ENCODE measurements at places on chromosomes 6 and 20.

DNA sequence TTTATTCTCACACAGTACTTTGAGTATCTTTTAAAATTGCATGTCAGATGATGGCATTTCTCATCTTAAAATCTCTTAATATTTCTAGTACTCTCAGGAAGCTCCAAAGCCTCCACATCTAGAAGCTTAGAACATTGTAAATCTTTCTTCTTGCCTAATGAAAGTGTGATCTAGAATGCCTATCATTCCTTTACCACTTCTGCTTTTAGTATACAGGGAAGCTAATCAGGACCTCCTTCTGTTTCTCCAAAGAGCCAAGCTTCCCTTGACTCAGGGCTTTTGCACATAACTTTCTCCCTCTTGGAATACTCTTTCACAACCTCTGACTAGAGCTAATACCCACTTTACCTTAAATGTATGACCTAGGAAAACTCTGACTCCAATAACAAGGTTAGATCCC is 7.5 kb upstream of the ELOVL4 start:
- no peak for DNase-seq

GRCh38 chr6:112475083-112475482 is 128.0 kb downstream of the RFPL4B start:
- no peak for DNase-seq

DNA sequence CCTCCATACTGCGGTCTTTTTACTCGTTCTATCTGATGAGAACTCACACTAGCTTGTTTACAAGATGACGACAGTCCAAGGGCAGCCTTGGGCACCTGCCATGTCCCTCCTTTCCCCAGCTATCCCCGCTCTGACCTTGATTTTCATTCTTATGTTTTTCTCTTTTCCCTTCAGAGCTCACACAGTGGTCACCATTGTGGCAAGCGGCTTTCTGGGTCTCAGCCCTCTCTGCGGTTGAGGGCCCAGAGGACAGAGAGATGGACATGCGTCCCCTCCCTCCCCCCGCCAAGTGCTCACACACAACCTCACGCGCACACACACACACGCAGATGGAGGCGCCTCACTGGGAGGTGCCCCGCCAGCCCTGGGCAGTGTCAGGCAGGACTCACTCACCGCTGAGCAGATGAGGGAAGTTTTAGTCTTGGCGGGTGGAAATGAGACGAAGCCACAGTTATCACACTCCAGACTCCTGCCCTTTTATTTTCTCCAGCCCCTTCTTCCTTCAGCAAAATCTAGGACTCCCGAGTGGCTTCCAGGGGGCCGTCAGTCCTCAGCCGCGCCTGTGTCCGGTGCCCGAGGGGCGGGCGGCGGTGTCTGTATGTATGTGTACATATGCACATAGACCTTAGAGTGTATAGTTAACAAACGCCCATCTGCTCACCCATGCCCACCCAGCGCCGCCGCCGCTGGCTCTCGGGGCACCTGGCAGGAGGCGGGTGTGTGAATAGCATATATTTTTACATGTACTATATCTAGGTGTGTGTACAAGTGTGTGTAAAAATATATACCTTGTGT is 13.8 kb upstream of the MYL9 start:
- no peak for DNase-seq

- DNase-seq: no peak
Measured at GRCh38 chr20:59580146-59580946, 24.0 kb upstream of the PHACTR3 start.

DNA sequence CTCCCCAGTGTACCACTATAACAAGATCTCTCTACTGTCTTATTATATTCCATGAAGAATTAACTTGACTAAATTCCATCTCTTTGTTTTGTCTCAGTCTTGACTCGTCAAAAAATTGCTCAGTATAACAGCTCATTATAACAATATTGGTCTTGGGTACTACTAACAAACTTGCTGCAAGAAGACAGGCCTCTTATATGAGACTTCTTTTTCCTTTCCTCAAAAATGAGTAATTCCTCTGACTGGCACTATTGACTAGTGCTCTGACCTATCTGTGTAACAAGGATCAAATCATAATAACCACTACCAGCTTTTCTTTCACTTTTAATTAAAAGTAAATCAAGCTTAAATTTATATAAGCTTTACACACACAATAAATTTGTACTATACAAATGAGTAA is 91.3 kb upstream of the THEMIS start:
- DNase-seq: no peak

GRCh38 chr6:170162011-170162774 is 128.7 kb downstream of the DLL1 start:
- DNase-seq: no peak

GRCh38 chr6:149440735-149441671 is 40.9 kb downstream of the SUMO4 start:
- no peak for DNase-seq

- DNase-seq: peak; percentile 43
Measured at GRCh38 chr6:72522735-72523141, 99.1 kb upstream of the KCNQ5 start.

GRCh38 chr6:99875068-99875467 is 119.0 kb downstream of the MCHR2 start:
- DNase-seq: no peak

- DNase-seq: no peak
Measured at GRCh38 chr20:12090920-12091319, 173.2 kb downstream of the BTBD3 start.

DNA sequence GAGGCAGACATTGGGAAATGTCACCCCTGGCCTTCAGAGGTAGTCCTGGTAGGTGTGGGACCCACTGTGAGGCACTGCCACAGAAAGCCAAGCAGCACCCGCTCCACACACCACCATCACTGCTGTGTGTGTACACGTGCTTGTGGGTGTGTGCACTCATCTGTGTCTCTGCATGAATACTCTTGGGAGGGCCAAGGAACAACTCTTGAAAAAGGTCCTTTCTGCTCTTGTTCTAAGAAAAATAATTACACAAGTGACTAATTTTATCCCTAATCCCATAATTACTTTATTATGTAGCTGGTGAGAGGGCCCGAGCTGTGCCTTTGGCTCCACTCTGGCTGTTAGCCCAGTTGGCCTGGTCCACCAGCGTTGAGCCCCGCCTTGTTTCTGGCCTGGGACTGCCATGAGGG is 21.7 kb upstream of the EPB41L1 start:
- DNase-seq: no peak

GRCh38 chr6:113881478-113881980 is 24.4 kb downstream of the MARCKS start:
- no peak for DNase-seq

GRCh38 chr6:22142856-22143255 is 154.0 kb downstream of the PRL start:
- DNase-seq: no peak

GRCh38 chr6:151196555-151196954 is 43.2 kb upstream of the AKAP12 start:
- DNase-seq: no peak

DNA sequence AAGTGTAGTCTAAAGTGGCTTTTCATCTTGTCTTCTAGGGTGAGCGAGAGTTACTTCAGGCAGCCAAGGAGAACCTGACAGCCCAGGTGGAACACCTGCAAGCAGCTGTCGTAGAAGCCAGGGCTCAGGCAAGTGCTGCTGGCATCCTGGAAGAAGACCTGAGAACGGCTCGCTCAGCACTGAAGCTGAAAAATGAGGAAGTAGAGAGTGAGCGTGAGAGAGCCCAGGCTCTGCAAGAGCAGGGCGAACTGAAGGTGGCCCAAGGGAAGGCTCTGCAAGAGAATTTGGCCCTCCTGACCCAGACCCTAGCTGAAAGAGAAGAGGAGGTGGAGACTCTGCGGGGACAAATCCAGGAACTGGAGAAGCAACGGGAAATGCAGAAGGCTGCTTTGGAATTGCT is 27.1 kb downstream of the C20orf173 start:
- no peak for DNase-seq

GRCh38 chr20:59165396-59165795 is 1.8 kb downstream of the ZNF831 start:
- no peak for DNase-seq

- no peak for DNase-seq
Measured at GRCh38 chr20:25269057-25269832, 21.4 kb downstream of the PYGB start.

- DNase-seq: no peak
Measured at GRCh38 chr6:35483062-35483461, 13.8 kb downstream of the TEAD3 start.

GRCh38 chr6:6332811-6333244 is 12.4 kb upstream of the F13A1 start:
- DNase-seq: no peak

- DNase-seq: no peak
Measured at GRCh38 chr6:101931766-101932165, 538.3 kb downstream of the GRIK2 start.

DNA sequence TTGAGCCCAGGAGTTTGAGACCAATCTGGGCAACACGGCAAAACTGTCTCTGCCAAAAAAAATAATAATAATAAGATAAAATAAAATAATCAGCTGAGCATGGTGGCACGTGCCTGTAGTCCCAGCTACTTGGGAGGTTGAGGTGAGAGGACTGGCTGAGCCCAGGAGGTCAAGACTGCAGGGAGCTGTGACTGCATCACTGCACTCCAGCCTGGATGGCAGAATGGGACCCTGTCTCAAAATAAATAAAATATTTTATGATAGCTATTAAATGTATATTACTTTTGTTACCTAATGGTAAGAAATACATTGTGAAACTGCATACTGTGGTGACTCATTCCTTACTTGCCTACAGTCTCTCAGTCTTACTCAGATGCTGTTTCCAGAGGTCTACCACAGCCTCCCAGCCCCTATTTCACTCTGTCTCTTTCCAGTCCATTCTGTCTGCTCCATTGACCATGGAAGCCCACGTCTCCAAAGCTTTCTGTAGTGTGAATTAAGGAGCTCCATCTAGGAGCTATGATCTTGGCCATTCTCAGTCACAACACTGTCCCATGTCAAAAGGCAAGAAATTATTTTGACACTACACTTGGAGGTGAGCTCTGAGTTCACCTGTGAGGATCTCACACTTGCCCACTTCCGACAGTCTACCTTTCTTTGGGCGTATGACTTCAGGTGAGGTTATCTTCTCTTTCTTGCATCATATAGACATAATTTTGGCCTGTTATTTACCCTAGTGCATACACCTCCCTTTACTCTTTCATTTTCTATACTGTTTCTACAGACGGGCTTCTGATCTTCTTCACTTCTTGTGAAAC is 22.4 kb upstream of the SNX9 start:
- no peak for DNase-seq

DNA sequence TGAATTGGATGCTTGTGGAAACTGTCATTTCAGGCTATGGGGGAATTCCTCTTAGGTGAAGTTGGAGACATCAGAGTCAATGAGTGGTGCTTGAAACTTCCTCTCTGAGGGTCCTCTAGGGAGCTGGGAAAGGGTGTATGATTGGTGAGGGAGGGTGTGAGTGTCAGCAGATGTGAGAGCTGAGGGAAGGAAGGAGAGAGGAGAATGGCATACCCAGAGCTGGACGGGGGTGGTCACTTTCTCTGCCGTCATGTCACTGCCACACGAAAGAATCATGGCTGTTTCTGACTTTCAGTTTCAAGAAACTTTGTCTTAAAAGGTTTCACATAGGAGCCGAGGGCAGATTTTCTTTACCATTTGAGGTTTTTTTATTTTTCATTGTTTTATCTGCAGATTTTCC is 50.3 kb downstream of the DEK start:
- DNase-seq: no peak

DNA sequence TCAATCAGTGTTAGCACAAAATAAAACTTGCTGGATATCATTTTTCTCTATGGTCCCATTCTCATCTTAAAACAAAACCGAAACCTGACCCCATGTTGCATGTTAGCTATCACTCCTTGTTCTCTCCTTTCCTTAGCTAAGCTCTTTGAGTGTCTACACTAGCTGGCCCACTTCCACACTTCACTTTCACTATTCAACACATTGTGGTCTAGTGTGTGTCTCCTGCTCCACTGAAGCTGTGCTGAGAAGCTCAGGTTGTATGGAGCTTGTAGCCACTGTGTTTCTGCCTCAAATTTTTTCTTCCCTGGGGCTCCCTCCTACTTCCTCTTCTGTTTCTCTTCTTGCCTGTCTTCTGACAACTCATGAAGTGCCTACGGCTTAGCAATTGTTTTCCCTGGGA is 223.0 kb downstream of the NKAIN2 start:
- DNase-seq: no peak

DNA sequence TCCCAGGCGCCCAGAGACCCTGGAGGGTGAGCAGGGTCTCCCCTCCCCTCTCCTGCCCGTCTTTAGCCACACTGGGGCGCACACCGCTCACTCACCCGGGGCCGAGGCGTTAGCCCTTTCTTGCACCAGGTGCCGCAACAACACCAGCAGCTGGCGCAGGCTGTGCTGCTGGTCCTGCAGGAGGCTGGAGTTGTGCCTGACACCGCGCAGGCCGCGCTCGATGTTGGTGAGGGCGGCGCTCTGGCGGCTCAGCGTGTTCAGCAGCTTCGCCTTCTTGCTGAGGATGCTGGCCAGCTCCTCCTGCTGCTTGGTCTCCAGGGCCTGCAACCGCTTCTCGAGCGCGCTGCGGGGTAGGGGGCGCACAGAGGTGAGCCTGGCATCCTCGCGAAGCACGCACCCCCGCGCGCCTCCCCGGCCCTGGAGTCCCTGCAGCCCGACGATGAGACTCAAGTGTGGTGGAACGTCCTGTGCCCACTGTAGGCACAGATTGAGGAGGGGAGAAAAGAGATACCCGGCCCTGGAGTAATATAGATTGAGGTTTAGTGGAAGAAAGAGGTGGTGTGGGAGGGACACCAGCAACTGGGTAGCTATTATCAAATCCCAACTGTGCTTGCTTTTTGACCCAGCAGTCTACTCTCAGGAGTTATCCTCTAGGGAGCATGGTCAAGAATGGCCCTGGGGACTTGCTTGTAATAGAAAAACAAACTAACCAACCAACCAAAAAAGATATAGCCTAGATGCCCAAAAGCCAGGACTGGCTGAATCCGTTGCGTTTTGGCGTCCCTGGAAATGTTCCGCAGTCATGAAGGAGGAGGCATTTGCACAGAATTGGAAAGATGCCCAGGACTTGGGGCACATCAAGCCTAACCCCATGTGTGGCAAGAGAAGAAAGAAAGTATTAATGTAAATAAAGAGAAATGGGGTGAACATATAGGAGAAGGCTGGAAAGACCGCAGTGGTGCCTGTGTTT is 30.9 kb downstream of the ANGPT4 start:
- peak; percentile 77 for DNase-seq

- no peak for DNase-seq
Measured at GRCh38 chr20:38214256-38215193, 46.0 kb downstream of the KIAA1755 start.

DNA sequence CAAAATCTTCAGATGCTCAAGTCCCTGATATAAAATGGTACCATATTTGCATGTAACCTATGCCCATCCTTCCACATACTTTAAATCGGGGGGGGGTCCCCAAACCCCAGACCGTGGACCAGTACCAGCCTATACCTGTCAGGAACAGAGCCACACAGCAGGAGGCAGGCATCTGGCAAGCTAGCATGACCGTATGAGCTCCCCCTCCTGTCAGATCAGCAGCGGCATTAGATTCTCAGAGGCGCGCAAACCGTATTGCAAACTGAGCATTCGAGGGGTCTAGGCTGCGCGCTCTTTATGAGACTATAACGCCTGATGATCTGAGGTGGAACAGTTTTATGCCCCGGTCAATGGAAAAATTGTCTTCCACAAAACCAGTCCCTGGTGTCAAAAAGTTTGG is 30.7 kb downstream of the FGD2 start:
- no peak for DNase-seq

- no peak for DNase-seq
Measured at GRCh38 chr20:57393321-57394120, 2.3 kb downstream of the RBM38 start.

GRCh38 chr6:110285306-110286060 is 72.7 kb downstream of the METTL24 start:
- DNase-seq: no peak

GRCh38 chr6:85594197-85594930 is 706 bp upstream of the SNX14 start:
- DNase-seq: no peak

GRCh38 chr20:15236812-15237211 is 899.4 kb upstream of the FLRT3 start:
- peak; percentile 43 for DNase-seq

Measured in iPS DF 6.9 (cell line).